Mesenchymal stem cell (in vitro differentiated cells and primary cell): ENCODE measurements at places on chromosomes 13 and 19.

GRCh38 chr13:48488995-48489394 is 43.9 kb downstream of the RCBTB2 start:
- DNase-seq = no peak

DNA sequence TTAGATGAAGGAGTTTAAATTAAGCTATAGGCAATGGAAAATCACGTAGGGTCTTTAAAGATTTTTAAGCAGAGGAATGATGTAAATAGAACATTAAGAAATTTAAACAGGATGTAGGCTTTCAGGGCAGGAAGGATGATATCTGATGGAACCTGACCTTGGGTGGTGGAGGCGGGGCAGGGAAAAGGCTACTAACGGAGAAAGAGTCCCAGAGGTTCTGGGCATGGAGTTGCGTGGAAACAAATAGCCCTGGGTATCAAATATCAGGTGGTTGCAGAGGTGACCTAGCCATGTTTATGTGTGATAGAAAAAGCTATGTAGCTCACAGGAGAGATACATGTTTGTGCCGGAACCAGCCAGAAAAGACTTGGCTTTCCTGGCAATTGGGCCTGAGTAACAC is 7.8 kb upstream of the CDK8 start:
- DNase-seq = peak; percentile 58

DNA sequence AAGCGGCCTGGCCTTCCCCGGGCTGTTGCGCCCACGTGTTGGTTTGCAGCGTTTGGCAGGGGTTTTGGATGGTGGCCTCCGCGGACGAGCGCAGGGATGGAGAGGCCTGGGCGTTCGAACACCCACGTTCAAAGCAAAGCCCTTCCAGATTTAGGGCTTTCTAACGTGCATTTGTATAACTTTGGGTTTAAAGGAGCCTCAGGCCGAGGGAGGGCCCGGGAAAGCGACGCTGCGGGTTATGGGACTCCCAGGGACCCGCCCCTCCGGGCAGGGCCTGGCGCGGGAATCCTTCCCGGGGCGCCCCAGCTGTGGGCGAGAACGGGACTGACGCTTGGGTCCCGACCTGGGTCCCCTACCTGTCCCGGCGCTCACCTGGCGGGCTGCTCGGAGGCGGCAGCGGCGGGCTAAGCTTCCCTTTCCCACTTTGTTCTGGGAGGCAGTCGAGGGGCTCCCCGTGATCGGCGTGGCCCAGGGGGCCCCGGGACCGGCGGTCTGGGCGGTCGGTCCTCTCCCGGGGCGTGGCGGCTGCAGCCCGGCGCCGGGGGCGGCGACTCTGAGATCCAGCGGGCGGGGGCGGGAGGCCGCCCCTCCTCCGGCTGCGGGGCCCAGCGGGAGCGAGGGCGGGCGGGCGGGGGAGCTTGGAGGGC is at the start of gene FBXO17:
TSS of gene FBXO17 (minus strand) at position 529 of the 647 bp plus-strand sequence. CDS start 25,423 bp downstream, outside the sequence.
- DNase-seq = peak; percentile 72

DNA sequence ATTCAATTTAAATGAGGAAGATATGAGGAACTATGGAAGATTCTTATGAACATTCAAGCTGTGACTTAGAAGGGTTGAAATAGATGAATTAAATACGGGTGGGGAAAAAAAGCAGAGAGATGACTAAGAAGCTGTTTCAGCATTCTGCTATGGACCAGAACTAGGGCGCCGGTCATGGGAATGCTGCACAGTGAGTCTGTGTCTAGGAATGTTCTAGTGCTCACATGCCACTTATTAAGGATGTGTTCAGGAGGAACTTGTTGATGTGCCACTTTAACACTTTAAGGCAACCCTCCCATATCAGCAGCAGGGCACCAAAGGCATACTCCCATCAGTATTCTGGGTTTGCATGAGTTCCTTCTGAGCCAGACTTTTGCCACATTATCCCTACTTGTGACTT is 152.1 kb downstream of the POSTN start:
- peak; percentile 92 for DNase-seq

DNA sequence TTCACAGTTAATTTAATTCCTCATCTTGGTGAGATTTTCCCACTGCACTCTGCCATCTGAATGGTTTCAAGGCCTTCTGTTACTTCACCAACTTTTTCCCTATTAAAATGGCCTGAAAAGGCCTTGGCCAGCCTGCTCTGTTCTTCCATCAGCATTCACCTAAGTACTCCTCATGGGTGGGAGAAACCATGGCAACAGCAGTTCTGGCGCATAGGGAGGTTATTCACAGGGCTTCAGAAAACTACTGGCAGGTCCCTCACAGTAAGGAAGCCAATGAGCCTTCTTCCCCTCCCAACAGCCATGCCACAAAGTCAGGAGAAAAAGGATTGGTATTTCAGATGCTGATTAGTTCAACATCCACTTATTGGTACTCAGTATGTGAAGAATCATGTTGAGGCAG is 17.2 kb upstream of the GJB2 start:
- no peak for DNase-seq

- DNase-seq = no peak
These were observed 9.9 kb downstream of the ZNF665 start for GRCh38 chr19:53183146-53183764.

DNA sequence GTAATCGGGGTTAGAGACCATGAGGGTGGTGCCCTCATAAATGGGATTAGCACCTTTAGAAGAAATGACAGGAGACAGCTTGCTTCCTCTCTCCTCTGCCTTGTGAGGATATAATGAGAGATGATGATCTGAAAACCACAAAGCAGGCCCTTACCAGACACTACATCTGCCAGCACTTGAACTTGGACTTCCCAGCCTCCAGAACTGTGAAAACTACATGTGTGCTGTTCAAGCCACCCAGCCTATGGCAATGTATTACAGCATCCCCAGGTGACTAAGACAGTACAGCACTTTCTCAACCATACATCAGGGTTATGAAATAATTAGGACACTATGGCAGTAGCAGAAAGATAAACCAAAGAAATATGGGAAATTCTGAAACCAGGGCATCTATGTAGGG is 7.4 kb downstream of the ZNF564 start:
- DNase-seq = no peak

DNA sequence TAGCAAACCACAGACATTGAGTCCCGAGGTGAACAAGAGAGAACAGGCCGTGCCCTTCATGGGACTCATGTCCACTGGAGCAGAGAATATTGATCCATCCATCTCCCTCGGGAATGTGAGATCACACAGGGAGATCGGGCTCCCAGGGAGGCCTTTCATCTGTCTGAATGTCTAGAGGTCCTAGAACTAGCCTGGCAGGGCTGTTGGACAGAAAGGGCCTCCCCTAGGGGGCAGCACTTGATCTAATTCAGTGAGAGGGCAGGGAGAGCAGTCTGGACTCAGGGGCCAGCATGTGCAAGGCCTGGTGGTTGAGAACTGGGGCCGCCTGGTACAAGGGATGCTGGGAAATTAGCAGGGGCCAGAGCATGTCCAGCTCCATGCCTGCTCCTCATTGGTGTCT is 4.3 kb downstream of the RUVBL2 start:
- DNase-seq = peak; percentile 70

DNA sequence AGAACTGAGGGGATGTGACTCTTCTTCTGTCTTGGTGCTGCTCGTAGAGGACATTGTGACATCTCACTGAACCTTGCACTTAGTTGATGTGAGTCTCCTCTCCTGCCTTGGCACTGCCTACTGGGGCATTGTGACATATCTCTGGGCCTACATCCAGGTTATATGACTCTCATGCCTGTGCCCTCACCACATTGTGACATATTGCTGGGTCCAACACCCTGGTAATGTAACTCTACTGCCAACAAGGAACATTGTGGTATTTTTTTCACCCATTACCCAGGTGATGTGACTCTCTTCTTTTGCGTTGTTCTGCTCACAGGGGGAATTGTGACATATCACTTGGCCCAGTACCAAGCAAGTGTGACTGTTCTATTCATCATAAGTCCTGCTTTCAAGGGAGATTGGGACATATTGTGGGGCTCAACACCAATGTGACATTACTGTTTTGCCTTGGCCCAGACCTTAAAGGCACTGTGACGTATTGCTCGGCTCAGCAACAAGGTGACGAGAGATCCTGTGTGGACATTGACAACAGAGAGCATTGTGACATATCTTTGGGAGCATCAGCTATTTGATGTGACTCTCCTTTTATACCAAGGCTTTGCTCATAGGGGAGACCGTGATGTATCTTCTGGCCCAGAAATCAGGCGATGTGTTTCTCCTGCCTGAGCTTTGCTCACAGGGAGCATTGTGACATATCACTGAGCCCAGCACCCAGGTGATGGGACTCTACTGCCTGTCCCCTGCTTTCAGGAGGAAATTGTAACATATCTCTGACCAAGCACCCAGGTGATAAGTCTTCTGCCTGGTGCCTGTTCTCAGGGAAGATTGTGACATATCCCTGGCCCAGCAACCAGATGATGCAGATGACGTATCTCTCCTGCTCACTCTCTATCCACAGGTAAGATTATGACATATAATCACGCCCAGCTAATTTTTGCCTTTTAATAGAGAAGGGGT is 12.2 kb upstream of the ZNF429 start:
- no peak for DNase-seq

- no peak for DNase-seq
These were observed 35.6 kb upstream of the TFDP1 start for GRCh38 chr13:113548778-113549621.

- DNase-seq = no peak
These were observed 188.3 kb upstream of the MAB21L1 start for GRCh38 chr13:35664747-35665146.

DNA sequence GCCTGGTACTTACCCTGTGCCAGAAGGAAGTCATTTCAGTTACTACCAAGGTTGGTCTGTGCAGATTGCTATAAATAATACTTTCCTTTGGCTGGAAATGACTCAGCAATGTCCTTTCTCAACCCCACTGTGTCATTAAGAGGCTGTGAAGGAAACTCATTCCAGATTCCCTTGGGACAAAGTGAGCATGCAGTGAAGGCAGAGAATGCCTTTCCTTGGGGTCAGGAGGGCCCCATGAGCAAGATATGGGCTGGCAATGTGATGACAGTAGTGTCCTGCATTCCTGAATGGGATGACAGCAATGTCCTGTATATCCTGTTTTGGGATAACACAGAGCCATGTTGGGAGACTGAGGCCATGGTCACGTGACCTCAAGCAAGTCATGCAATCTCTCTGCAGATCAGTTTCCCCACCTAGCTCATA is 213.1 kb upstream of the TMTC4 start:
- DNase-seq = peak; percentile 89

DNA sequence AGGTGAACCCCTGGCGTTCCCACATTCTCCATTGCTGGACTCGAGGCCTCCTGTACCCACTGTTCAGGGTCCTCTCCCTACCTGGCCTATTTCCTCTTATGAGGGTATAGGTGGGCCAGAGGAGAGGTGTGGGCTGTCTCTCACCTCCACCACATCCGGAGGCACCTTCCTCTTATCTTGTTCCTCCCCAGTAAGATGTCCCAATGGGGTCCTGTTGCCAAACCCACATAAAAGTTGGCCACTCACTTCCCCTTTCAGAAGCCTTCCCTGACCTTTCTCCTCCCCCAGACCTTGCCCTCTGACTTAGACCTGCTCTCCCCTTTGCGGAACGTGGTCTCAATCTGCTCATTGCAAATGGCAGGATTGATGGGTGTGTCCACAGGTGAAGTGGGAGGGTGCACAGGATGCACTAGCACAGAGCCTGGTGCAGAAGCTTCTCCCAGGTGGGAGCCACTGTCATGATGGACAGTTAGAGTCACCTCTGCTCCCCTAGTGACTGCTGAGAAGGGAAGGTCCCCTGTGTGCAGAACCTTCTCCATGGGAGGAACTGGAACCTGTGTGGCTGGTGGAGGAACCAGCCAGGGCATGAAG is 1.3 kb downstream of the CYP4F3 start:
- no peak for DNase-seq

DNA sequence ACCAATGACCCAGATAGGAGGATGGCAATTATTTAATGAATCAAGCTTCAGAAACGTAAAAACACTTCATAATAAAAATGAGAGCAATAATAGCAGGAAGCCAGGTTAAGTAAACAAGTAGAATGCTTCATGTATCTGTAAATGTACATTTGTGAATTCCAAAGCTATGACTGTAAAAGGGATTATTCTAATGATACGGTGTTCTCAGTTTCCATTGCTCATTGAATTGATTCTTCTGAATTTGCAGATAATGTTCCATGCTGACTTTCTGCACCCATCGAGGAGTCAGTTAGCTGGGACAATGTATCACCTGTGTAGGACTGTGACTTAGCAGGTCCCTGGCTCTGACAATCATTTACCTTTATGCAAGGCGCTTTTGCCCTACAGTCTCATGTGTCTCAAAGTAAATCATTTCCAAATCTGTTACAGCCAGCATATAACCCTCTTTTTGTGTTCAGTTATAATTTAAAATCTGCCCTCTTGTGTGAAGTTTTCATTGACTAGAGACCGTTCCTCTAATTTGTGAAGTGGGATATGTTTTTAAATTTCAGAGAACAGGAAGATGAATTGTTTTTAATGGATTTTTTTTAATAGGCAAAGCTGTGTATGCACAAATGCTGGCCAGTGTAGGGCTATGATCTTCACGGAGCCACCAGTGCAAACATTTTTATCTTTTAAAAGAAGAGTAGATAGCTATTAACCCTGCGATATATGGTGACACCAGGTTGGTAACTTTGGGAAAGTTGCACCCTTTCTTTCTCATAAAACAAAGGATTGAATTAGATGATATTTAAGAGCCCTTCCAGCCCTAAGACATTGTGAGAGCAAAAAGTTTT is 267.1 kb downstream of the KLF5 start:
- peak; percentile 11 for DNase-seq

GRCh38 chr13:41880966-41881365 is 79.9 kb downstream of the VWA8 start:
- no peak for DNase-seq

GRCh38 chr13:75855847-75856246 is 219.7 kb downstream of the LMO7 start:
- DNase-seq = no peak

DNA sequence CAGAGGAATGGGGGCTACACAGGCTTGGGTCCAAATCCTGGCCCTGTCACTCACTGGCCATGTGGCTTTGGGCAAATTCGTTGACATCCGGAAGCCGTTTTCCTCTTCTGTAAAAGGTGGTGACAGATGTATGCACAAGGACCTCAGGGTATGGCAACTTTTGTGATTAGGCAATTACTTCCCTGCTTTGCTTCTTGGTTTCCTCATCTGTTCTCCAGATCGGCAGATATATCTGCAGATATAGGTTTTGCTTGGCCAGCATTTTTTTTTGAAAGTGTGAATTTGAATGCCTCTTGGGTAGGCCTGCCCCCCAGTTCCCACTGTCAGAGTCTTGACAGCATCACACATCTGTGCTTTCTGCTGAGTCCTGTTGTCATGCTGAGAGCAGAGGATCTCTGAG is 17.7 kb downstream of the TMEM272 start:
- no peak for DNase-seq

GRCh38 chr13:59677966-59678814 is 485.5 kb downstream of the DIAPH3 start:
- DNase-seq = peak; percentile 69
